GM12865 (cell line): ENCODE measurements at places on chromosomes 1 and 21.
A peak's percentile ranks its signal among the peaks of the same experiment; 100 is the strongest.

DNA sequence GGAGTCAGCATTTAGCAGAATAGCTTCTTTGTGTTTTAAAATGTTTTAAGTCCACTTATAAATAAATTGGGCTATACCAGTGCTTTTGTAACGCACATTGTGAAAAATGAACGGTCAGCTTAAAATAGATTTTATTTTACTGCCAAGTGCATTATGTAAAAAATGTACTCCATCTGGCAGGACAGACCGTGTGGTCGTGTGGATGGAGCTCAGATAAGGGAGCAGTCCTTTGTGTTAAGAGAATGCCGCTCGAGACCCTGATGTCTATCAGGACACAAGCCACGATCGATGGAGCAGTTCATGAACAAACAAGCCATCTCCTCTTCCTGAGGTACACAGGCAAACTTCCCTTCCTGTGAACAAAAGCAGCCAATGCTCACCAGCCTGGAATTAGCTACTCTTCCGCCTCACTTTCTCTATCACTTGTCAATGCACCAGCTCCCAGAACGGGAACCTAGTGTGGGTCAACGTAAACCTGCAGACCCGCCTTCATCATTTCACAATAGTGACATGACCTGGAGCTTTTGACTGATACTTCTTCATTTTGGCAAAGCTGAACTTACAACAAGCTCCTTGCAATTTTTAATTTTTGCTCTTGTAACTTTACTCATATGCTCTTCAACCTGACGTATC, 243.5 kb downstream of the TGFB2 start:
- no peak for DNase-seq

GRCh38 chr1:78491451-78492071, 787 bp downstream of the PTGFR start:
- no peak for DNase-seq

DNA sequence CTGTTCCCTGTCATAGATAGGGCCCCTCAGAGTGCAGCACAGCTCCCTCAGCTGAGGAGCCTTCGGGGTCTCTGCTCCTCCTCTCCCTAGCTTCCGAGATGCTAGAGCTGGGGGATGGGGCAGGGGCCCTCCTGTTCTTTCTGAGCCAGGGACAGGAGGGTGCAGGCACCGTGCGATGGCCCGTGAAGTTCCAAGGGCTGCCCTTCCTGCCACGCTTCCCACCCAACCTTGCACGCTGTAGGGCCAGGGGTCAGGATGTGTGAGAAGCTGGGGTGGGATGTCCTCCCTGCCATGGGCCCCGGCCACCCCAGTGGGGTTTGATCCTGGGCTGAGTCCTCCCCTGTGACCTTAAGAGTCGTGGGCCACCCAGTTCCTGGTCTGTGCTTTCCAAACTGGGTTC, 240.7 kb upstream of the C1orf174 start:
- DNase-seq: no peak

GRCh38 chr1:197787623-197788536, 12.6 kb upstream of the DENND1B start:
- no peak for DNase-seq

- no peak for DNase-seq
These were observed 32.7 kb downstream of the HSD17B7 start for GRCh38 chr1:162823231-162823630.

GRCh38 chr1:240198376-240198775, 106.7 kb downstream of the FMN2 start:
- DNase-seq: no peak

DNA sequence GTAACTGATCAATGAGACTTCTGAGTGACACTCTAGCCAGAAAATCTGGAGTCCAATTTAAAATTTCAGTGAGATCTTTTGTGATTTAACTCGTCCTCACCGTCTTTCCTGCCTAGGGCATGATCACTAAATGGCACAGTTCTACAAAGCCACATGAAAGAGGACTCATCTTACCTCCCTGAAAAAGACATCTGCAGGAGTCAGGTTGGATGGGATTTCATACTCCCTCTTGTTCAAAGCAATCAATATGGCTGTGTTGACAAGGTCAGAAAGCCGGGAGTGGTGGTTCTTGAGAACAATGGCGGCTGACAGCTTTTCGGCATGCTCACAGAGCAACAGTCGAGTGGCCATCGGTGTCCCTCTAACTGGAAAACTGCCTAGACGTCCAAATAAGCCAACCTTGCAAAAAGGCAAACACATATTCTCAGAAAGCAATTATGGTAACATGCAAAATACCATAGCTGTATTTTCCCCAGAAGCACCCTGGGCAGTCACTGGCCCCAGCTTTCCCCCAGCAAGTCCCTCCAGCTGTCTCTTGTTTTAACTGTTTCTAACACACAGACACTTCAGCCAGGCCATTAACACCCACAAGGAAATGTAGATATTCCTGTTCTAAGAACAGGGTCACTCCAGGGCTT, 36.6 kb upstream of the ACTA1 start:
- no peak for DNase-seq

- no peak for DNase-seq
These were observed 29.2 kb downstream of the UAP1 start for GRCh38 chr1:162590686-162591085.

GRCh38 chr21:33398361-33398760, 4.9 kb upstream of the IFNGR2 start:
- no peak for DNase-seq

GRCh38 chr1:218845589-218845988, 328.1 kb upstream of the LYPLAL1 start:
- no peak for DNase-seq

DNA sequence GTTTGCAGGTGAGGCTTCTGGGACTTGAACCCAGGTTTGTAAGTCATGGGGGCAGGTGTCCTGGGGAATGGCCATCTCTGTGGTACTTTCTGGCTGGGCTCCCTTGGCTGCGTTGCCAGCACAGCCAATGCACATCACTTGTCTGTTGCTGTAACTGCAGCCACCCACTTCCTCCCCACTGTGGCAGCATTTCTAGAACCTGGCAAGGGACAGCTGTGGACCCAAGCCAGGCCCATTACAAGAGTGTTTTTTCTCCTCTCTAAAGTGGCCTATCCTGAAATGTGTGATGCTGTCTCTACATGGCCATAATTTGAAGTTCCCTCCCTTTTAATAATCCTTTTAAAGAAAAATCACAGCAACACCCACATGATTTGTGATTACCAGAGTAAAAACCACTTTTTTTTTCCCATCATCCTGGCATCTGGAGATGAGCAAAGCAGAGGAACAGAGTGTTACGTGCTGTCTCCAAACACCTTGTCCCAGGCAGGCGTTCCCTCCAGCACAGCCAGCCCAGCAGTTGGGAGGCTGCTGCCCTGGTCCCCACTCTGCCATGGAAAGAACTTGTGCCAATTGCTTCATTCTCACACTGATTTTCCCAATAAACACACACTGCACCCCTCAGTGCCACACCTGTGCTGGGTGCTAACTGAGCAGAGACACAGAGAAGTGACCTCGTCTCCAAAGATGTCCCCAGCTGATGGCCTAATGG, 360.6 kb upstream of the USP24 start:
- no peak for DNase-seq

GRCh38 chr1:6918925-6919511, 133.8 kb downstream of the CAMTA1 start:
- no peak for DNase-seq

GRCh38 chr21:35812679-35813078, 247.6 kb downstream of the SETD4 start:
- DNase-seq: no peak

- DNase-seq: no peak
These were observed 147.4 kb downstream of the OLFM3 start for GRCh38 chr1:101849356-101849755.

GRCh38 chr1:244118109-244118761, 67.2 kb downstream of the ZBTB18 start:
- DNase-seq: no peak

GRCh38 chr21:45508607-45509565, 33.4 kb downstream of the SLC19A1 start:
- DNase-seq: no peak

GRCh38 chr1:167555971-167556714, 2.6 kb upstream of the CREG1 start:
- peak; percentile 82 for DNase-seq
